ENCODE measurements at places on chromosomes 3 and 15.

- no peak for DNase-seq
Observed at GRCh38 chr15:74050127-74050526, 32.2 kb downstream of the GOLGA6A start.

- DNase-seq: no peak
Observed at GRCh38 chr3:86895202-86895601, 95.7 kb downstream of the VGLL3 start.

DNA sequence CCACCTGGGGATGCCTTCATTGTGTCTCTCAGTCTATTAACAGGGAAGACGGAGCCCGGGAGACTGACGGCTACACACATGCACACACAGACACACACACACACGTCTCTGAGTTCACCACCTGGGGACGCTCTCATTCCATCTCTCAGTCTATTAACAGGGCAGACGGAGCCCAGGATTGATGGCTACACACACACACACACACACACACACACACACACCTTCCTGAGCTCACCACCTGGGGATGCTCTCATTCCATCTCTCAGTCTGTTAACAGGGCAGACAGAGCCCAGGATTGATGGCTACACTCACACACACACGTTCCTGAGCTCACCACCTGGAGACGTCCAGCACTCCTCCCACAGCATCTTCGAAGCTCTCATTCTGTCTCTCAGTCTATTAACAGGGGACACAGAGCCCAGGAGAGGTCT lies 143.9 kb downstream of the OR4M2 start:
- no peak for DNase-seq

DNA sequence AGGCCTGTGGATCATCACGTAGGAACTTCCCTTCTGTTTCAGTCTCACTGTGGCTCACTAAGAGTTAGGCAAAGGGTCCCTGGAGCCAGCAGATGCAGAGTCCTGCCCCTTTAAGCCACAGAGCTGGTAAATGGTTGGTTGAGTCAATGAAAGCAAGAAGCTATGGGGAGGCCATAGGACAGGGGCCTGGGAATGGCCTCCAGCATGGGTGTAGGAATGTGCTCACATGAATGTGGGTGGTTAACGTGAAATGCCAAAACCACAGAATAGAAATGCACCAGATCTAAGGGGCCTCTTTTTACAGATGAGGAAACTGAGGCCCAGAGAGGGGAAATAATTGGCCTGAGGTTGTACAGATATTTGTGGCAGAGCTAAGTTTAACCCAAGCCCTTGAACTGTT lies 150.3 kb downstream of the TLE3 start:
- no peak for DNase-seq

- DNase-seq: no peak
Observed at GRCh38 chr15:57235873-57236272, 140.4 kb upstream of the CGNL1 start.

- DNase-seq: no peak
Observed at GRCh38 chr3:111848283-111848682, 10.8 kb upstream of the PHLDB2 start.

- DNase-seq: no peak
Observed at GRCh38 chr3:165503346-165503745, 307.2 kb upstream of the SLITRK3 start.

GRCh38 chr3:149085828-149086231 lies 503 bp downstream of the HLTF start:
- DNase-seq: peak; percentile 2
